ENCODE measurements at places on chromosomes 6 and 20.

- DNase-seq: no peak
Observed at GRCh38 chr20:63850689-63851547, 10.4 kb upstream of the ABHD16B start.

DNA sequence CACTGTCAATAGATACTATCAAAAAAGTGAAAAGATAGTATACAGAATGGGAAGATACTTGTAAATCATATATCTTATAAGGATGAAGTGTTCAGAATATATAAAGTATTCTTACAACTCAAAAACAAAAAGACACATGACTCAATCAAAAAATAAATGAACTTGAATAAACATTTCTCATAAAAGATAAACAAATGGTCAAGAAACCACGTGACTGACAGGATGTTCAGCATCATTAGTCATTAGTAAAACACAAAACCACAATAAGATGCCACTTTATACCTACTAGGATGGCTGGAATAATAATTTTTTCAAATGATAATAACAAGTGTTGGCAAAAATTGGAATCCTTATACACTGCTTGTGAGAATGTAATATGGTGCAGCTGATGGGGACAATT is 729.1 kb upstream of the HS3ST5 start:
- no peak for DNase-seq

DNA sequence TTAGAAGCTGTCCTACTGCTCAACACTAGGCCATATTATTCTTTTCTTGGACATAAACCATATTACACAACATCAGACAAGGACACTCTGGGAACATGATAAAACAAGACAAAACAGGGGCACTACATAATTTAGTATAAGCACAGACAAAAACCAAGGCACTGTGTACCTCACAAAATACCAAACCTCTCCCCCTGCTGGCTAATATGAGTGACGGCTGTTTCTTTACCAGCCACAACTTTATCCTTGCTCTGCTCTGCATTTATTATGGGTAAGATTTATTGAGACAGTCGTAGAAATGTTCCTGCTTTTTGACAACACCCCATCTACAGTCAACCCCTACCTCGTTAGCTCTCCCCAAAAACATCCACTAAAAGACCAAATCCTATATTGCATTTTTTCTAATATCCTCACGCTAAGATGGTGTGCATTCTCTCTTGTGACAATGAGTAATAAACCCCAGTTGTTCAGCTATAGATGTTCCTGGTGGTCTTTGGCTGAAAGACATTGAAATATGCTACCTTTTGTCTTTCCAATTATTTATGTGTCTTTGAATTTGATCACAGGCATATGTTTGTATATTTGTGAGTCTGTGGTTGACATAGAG is 23.8 kb upstream of the POLR1H start:
- no peak for DNase-seq

DNA sequence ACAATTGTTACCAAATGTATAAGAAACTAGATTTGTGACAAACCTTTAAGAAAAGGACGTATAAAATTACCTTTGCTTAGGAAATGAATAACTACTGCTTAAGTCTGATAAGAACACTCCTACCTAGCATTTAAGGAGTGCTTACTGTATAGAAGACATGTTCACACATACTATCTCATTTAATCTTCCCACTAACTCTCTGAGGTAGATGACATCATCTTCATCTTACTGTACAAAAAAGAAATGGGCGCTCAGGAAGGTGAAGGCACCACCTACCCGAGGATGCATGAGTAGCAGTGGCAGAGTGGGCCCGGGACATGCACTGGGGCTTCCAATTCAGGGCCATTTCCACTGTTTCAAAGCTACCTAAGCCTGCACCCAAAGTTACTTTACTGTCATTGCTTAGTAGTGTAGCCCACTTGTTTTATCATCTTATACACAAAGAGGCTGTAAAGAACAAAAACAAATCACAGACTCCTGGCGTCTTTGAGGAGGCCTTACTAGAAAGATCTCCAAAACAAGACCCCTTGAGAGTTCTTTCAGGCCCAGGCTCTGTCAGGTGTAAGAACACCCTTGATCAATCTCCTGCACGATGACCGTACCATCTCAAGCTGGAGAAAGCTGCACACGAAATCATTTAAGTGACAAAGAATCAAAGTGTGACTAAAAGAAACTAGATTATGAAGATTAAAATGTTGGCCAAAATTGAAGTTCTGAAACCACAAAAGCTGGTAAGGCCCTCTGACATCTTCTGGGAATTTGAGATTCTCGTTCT is 128.0 kb downstream of the INSM1 start:
- DNase-seq: no peak

GRCh38 chr6:16884526-16884925 is 123.3 kb upstream of the ATXN1 start:
- no peak for DNase-seq

DNA sequence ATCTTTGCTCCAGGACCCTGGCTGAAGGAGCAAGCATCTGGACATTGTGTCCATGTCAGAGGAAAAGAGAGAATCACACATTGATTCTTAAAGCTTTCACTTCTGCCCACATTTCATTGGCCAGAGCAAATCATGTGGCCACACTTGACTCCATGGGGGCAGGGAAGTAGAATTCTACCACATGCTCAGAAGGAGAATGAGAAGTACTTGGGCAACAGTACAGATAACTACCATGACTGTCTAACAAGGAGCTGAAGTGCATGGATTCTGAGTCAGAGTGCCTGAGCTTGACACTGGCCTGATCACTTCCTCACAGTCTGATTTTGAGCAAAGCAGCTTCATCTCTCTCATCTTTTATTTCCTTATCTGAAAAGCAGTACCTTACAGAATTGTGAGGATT is 38.6 kb downstream of the GHRH start:
- DNase-seq: no peak

- DNase-seq: no peak
Observed at GRCh38 chr20:57498425-57499400, 26.2 kb downstream of the CTCFL start.

GRCh38 chr6:21587179-21587960 is 6.2 kb upstream of the SOX4 start:
- peak; percentile 35 for DNase-seq

GRCh38 chr6:34384321-34385153 is 7.9 kb downstream of the NUDT3 start:
- DNase-seq: no peak

- DNase-seq: no peak
Observed at GRCh38 chr6:38750968-38751615, 36.0 kb downstream of the DNAH8 start.

- no peak for DNase-seq
Observed at GRCh38 chr6:110662490-110663211, 152.6 kb downstream of the CDK19 start.

DNA sequence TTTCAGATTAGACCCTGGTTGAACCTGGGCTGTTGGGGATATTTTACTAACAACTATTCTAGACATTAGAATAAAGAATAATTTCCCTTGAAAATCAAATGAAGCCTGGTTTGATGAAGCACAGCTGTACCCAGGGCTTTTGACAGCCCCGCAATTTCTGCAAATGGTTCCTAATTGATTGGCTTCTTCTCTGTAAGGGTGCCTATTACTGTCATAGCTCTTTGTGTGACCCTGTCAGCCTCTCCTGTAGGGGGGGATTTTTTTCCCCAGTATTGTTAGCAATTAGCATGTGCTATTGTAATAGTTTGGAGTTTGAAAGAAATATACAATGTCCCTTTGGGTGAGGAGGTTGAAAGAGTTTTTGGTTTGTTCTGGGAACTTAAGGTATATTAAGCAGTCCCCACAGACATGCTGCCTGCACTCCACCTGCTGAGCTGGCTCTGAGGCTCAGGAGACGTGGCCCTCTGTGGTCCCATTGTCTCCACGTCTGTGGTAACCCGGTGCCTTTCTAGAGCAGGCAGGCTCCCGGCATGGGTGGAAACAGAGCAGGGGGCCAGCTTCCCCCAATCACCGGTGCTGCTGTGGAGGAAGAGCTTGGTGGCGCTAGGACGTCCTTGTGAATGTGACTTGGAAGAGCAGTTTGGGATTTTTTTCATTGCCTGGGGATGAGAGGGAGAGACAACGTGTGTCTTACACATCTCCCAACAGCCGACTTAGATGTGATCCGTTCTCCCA is 47.3 kb upstream of the CLDN20 start:
- no peak for DNase-seq

DNA sequence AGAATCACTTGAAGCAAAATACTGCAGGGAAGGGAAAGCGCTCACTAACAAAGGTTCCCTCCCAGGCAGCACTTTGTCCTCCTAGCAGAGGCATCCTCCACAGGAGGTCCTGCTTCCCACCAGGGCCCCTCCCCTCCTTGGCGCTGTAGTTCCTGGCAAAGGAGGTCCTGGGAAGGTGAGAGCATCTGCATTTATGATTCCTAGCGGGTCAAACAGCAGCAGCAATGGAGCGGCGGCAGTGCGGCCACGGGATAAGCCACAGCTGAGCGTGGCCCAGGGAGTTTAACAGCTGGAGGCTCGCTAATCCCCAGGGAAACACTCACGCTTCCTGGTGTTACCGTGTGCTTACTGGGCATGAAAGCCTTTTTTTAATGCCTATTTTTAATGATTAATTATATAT is 185.8 kb downstream of the TTLL2 start:
- DNase-seq: no peak

DNA sequence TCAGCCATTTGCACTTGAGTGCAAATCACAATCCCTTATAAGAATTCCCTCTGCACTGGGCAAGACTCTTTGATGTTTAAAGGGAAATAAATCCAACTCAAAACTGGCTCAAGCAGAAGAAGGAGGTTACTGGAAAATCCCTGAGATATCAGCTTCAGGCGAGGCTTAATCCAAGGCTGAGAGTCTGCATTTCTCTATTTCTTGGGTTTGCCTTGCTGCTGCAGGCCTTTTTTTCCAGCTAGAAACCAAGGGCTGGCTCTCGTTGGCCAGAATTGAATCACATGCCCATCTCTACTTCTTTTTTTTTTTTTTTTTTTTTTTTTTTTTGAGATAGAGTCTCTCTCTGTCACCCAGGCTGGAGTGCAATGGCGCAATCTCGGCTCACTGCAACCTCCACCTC is 11.7 kb downstream of the HCK start:
- no peak for DNase-seq

DNA sequence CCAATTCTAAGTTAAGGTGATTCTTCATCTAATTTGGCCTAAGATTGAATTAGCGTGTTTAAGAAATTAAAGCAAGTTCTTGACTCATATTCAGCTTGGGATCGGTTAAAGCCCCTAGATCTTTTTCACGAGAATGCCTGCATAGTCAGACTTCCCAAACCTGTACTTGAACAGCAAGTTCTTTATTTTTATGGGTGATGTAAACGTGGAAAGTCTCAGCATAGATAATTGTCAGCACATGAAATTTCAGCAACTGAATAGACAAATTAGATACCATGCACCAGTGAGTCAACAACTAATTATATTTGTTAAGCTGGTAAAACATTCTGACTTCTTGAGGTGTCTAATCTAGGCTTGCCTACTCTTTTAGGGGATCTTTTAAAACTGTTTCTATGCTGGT is 183.1 kb upstream of the TNFAIP3 start:
- no peak for DNase-seq

- DNase-seq: no peak
Observed at GRCh38 chr6:161079566-161080262, 88.1 kb downstream of the MAP3K4 start.

GRCh38 chr6:158763434-158764182 is 55.6 kb downstream of the EZR start:
- DNase-seq: no peak

Data from amygdala (tissue), 56 donors.